Fibroblast of skin of left quadriceps (primary cell): ENCODE measurements at places on chromosomes 7 and 10.

- no peak for DNase-seq
Observed at GRCh38 chr7:42198296-42198695, 38.7 kb downstream of the GLI3 start.

DNA sequence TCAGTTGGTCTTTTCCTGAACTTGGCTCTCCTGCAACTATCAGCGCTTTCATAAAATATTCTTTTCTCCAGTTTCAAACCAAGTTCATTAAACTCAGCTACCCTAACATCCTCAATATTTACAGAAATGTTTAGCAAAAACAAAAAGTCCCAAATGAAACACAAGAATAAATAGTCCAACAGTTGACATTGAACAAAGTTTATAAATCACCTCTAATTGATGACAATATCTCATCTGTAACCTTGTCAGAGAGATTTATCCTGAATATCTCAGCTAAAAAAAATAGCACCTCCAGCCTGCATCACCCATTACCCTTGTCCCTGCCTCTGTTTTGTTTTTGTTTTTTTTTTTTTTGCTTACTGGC lies 76.1 kb downstream of the ANK3 start:
- DNase-seq = no peak

DNA sequence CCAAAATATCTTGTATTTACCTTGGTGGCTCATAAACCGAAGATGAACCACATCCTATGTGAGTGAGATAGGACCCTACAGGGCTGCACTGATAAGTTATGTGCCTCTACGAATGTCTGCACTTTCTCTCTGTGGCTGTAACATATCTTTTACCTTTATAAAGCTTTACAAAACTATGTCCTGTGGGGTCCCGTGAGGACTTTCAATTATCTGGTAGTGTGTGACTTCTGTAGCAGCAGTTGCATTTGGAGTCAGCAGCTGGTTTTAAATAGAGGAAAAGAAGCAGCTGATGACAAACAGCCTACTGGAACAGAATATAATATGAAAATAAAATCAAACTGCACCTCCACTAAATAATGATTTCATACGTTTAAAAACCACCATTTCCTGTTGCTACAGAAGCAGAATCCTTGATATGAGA lies 222.4 kb upstream of the GNAI1 start:
- no peak for DNase-seq

DNA sequence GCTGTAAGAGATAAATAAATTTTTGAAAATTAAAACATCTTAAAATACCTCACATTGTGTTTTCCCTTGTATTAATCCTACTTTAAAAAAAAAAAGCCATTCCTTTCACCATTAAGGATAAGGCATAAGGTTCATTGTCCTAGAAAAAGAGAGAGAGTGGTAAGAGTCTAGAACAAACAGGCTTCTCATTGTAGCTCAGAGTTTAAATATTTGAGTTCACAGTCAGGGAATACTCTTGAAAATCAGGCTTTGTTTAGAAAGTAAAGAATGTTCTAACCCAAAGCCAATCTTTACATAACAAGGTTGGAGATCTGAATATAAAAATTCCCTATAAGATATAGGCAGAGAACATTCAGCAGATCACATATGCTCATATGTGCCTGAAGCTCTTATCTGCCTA lies 40.2 kb upstream of the TES start:
- no peak for DNase-seq

- no peak for DNase-seq
Observed at GRCh38 chr7:30865821-30866220, 45.8 kb upstream of the AQP1 start.

DNA sequence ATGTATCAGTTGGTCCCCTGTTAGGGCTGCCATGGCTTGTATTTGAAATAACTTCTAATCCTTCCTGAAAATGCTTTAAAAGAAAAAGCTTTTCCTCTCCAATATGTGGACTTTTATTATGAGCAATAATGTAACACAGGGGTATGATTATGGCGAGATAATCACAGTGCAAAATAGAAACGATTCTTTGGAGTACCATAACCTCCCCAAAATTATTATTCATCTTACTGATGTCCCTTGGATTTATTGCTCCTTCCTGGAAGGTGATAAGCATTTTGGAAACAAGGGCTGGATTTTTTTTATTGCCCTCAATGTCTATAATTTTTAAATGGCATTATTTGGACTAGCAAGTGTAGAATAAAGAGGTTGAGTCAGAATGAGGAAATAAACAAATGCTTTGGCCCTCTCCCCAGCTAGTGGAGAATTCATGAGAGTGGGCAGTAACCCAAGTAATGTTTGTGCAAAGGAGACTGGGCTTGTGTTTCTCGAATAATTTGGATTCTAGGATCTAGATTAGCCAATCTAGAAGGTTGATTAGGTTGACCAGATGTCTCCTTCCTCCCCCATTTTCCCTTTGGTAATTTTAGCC lies 403.9 kb upstream of the CELF2 start:
- no peak for DNase-seq

DNA sequence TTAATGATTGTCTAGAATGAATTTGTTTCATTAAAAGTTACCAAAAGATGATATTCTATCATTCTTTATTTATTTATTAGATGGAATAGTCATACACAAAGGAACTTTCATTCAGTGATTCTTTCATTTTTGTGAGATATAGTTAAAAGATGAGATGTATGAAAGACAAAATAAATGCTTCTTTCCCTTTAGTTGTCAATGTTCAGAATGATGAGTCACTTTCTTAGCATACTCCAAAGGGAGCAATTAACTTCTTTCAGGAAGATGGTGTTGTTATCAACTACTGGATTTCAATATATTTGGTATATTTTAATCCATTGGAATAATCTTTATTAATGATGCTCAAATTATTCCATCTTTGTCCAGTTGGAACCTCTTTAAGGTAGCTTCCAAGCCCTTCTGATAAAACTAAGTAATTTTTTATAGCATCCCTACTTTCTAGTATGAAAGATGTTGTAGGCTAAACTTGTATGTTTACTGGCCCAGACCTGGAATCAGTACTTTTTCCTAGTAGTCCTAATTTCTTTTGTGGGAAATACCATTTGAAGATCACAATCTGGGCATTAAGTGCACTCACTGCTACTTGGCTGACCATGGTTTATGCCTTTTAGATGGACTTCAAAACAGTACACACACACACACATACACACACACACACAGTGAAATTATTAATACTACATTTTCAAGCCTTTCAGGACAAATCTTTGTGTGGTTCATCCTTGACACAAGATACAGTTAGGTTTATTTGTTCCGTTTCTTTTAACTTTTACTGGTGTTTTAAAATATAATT lies 2.5 kb downstream of the GIMAP7 start:
- no peak for DNase-seq

- DNase-seq = no peak
Observed at GRCh38 chr7:30226614-30227268, 57.7 kb upstream of the ZNRF2 start.

DNA sequence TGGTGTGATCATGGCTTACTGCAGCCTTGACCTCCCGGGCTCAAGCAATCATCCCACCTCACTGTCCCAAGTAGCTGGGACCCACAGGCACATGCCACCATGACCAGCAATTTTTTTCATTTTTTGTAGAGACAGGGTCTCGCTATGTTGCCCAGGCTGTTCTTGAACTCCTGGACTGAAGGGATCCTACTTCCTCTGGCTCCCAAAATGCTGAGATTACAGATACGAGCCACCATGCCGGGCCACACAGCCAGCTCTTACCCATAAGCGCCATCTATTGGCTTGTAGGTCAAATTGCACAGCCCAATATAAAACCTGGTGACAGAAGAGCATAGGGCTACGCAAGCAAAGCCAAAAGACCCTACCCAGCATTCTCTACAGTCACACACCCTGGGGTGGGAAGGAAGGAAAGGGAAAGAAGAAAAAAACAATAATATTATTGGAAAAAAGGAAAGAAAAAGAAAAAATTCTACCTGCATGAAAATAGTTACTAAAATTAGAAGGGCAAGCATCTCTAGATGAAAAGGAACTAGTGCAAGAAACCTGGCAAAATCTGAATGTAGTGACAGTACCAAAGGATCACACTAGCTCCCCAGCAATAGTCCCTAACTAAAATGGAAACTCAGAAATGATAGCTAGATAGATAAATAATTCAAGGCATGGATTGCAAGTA lies 29.4 kb upstream of the AMPH start:
- peak; percentile 30 for DNase-seq

DNA sequence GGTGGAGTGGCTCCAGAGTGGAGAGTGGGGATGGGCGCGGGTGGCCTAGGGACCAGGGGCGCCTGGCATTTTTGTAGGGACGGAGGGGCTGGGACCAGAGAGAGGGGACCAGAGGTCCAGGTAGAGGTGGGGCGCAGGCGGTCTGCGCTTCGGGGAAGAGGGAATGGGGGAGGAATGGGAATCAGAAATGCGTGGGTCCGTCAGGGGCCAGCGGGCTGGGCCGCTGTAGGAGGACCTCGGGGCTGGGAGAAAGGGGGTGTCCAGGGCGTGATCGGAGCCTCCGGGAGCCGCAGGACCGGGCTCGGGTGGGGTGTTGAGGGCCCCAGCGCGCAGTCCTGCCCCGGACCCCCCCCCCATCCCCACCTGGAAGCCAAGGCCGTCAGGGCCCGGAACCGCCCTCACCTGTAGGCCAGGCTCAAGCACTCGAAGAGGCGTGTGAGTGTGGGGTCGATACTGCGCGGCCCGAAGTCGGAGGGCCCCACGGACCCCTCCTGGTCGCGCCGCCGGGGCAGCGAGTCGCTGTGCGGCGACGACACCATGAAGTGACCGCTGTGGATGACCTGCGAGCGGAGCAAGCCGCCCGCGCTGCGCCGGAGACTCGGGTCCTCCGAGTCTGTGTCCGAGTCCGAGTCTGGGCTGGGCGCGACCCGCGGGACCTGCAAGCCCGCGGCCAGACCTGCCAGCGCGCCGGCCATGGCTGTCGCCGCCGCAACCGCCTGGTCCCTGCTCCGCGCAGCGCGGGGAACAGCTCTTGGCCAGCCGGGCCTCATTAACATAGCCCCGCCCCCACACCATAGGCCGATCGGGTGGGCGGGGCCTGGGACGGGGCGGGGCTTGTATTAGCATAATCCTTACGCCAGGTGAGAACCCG lies at the start of gene MLXIPL:
TSS of gene MLXIPL (minus strand) at position 725 of the 871 bp plus-strand sequence. CDS start at position 695, 30 bp downstream.
- DNase-seq = no peak

DNA sequence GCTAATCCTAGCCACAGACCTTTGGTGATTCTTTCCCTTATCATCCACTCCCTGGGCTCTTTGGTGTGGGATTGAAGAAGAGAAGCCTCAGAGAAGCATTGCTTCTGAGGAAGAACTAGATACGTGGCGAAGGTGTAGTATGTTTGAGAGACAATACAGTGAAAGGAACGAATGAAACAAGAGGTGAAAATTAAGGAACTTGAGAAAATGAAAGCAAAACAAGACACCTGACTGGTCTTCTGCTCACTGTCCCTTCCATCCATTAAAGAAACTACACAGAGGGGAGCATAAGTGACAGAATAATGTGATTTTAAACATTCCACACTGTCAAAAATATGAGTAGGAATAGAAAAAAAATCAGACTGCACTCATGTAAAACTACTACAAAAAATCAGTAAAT lies 219.6 kb upstream of the NPSR1 start:
- DNase-seq = no peak

- no peak for DNase-seq
Observed at GRCh38 chr10:127832501-127832900, 60.2 kb downstream of the CLRN3 start.

DNA sequence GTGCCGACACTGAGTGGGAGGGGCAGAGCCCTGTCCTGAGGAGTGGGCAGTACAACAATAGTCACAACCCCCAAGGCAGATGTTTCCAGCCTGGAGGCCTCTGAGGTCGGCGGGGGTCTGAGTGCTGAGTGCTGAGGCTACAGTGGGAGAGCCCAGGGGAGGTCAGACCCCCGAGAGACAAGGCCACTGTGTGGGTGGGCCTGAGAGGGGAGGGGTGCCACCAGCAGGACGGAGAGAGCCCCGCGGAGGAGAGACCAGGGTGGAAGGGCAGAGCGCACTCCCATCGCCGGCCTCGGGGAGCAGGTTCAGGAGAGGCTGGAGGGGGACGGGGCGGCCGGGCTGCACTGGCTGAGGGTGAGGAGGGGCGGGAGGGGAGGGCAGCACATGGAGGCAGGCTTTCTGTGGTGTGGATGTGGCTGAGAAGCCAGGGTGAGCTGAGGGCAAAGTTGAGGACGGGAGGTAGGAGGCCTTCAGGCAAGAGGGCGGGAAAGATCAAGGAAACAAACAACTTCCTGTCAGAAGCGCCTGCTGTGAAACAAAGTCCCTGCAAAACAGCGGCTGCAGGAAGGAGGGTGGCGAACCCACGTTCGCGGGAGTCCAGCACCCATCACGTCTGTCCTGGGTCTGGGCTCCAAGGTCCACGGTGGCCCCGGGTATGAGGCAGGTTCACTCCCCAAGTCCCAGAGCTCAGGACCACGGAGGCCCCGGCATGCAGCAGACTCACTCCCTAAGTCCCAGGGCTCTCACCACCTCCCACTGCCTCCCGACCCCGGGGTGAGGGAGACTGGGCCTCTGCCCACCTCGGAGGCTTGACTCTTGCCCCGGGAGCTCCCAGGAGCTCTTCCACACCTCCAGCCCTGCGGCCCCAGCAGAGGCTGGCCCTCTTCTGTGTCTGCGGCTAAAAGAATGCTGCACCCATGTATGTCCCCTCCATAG lies 76.8 kb upstream of the NKX6-2 start:
- DNase-seq = no peak

- no peak for DNase-seq
Observed at GRCh38 chr10:5545778-5546710, 21.3 kb downstream of the CALML3 start.

GRCh38 chr7:45920502-45921380 lies at the start of gene IGFBP3:
Gene IGFBP3, minus strand, starts transcription at chr7:45921272. Its CDS starts 132 bp downstream, at chr7:45921140.
- peak; percentile 33 for DNase-seq

DNA sequence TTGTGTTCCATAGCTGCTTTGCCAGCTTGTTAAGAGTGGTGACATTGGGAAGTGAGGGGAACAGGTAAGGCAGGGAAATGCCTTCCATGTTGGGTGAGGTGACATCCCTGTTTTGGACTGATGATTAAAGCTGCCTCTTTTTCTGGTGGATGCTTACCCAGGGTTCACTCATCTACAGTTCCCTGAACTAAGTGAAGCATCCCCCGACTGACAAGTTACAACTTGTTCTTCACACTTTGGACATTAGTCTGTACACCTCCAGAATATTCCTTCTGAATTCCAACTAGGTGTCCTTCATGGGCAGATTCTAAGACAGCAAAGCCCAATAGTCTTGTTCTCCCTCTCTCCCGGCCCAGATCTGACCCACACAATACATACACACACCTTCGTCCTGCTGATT lies 63.4 kb downstream of the HDAC9 start:
- no peak for DNase-seq

DNA sequence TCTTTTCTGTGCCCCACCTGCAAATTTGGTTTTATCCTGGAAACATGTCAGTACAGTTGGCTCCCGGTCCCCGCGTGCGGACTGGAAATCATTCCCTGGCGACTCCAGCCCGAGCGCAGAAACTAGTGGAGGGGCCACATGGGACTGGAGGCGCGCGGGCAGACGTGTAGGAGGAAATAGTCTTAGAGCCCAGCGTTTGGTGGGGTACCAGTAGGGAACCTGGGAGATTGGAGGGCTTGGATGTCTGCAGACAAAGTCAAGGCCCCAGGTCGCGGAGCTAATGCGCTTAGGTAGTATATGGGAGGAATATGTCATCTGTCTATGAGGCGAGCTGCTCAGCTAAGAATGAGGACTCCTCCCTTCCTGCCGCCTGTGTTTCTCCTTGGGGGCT lies 1.3 kb downstream of the GALNT17 start:
- DNase-seq = no peak
